NCI-H524 (cell line): ENCODE measurements at places on chromosomes 7 and 10.
A peak's percentile ranks its signal among the peaks of the same experiment; 100 is the strongest.

GRCh38 chr10:47326927-47327330 lies 4.7 kb downstream of the GDF2 start:
- DNase-seq: no peak

DNA sequence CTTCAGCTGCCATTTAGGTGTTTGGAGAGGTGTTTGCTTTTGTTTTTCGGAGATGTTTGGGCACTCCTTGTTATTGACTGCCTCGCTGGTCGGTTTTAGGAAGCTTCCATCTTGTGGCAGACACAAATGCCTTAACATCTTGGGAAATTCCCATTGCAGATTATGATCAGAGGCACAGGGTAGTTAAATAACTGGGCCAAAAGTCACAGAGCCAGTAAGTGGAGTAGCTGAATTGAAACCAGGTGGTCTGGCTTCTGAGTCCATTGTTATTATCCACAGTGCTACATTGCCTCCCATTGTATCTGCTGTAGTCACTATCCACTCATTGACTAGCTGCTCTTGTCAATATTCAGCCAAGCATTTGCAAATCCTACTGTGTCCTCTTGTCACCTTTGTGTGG lies 138.2 kb upstream of the PLPP4 start:
- DNase-seq: no peak

DNA sequence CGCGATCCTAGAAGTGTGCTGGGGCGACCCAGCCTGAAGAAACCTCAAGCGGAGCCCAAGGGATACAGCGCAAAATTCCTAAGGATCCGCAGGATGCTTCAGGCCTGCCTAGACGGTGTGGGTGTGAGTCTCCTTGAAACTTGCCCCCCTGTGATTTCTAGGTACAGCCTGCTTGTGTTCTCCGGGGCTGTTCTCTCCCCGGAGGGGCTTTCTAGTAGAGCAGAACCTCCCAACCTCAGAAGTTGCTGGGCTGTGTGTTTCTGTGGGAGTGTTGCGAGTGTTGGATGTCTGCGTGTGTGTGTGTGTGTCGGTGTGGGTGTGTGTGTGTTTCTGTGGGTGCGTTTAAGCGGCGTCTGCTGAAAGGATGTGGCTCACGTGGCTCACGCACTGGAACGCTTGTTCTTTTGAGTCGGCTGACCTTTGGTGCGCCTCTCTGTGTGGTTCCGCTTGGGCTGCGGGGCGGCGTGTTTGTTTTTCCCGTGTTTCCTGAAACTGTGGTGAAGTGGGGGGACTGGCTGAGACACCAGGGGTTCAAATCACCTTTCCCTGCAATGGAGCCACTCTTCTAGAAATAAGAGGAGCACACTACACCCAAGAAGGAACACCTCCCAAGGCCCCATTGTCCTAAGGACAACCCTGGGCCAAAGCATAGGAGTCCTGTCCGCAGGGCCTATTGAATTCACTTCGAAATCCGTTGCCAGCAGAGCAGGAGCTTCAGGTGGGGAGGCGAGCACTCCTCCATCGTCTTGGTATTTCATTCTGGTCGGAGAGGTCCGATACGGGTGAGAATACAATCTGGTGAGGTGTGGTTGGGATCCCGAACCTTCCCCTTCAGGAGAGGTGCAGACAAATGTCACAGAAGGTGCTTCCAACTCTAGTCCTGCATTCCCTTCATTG lies 25.1 kb upstream of the ZNF273 start:
- no peak for DNase-seq

GRCh38 chr7:27961255-27961654 lies 219.3 kb downstream of the JAZF1 start:
- no peak for DNase-seq

DNA sequence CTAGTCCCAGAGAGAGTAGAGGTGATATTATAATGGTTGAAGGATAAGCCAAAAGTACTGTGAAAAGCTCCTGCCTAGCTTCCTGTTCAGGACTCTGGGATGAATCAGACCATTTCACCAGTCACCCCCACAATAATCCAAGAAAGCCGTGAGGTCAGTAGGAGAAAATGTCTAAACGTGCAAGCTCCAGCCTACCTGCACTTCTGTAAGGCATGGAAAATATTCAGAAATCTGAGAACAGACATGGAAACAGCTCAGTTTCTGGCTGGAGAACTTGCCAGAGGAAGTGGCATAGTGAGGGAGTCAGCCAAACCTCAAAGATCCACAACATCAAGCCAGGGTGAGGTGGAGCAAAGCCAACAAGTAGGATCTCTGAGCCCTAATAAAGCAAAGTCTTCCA lies 58.2 kb downstream of the ELAPOR2 start:
- DNase-seq: no peak

DNA sequence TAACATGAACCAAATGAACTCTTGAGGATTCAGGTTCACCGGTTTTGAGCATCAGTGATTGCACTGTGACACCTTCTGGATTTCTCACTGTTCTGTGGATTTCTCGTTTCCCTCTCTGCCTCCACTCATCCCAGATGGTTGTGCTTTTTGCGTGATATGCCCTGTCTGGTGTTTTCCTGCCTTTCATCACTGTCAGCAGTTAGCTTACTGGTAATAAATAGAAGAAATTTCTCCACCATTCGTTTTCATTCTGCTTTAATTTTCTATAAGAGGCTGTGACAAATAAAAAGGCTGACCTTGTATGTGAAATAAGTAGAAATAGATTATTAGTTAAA lies 16.2 kb downstream of the BPGM start:
- DNase-seq: no peak

DNA sequence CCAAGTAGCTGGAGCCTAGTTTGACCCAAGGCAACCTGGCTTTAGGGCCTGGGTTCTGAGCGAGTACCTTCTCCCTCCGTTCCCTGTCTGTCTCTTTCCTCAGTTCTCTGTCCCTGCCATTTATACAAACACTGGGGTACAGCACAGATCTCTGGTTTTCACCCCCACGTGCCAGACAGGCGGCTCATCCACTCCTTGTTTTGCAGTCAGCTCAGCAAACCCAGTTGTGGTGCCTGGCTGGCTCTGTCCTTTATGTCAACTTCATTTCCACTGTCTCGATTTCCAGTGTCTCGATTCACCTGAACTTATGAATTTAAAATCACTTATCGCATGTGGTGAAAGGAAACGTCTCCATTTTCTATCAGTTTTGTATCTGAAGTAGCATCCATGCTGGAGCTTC lies 230.8 kb downstream of the FRMD4A start:
- DNase-seq: no peak

- no peak for DNase-seq
These were observed 74.6 kb upstream of the TMEM106B start for GRCh38 chr7:12136523-12136922.

GRCh38 chr10:77451886-77452285 lies 185.7 kb downstream of the KCNMA1 start:
- no peak for DNase-seq

- peak; percentile 14 for DNase-seq
These were observed 25.8 kb downstream of the AP5Z1 start for GRCh38 chr7:4800926-4801838.
